ENCODE measurements at places on chromosomes 2 and 18.
A peak's percentile ranks its signal among the peaks of the same experiment; 100 is the strongest.

DNA sequence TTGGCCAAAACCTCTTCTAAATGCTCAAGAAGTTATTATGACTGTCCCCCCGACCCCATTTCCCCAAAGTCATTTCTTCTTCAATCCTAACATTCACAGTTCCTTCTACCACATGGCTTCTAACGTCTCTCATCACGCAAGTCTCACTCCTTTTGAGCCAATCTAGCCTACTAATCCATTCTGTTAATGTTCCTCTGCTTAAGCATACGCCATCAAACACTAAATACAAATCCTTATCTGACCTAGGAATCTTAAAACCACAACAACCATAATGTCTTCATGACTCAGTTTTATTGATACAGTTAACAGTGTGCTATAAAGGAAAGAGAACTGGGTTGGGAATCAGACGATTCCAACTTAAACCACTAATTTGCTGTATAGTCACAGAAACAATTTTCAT, 23.9 kb downstream of the HNRNPLL start:
- DNase-seq: no peak

DNA sequence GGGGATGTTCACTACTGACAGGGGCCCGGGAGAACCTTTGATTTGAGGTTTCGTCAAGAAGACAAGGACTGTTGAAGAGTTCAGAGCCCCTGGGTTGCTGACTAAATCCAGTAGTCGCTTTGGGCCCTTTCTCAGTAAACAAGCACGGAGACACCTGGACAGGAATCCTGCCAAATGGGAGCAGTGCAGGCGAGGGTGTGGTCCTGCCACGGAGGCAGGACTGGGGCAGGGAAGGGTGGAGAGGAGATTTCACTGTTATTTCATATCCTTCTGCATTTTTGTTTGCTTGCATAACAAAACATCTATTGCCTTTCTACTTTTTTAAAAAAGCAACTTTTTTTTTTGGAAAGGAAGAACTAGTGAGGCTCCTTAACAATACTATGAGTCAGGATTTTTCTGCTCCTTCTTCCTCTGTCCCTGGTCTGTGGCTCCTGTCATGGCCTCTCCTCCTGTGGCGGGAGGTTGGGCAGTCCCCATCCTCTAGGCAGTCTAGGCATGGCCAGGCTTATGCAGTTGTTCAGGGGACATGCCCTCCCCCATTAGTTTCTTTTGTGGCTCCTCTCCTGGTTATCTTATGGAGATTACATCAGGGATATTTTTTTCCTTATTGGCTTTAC, 57.7 kb downstream of the ARHGEF4 start:
- DNase-seq: no peak

DNA sequence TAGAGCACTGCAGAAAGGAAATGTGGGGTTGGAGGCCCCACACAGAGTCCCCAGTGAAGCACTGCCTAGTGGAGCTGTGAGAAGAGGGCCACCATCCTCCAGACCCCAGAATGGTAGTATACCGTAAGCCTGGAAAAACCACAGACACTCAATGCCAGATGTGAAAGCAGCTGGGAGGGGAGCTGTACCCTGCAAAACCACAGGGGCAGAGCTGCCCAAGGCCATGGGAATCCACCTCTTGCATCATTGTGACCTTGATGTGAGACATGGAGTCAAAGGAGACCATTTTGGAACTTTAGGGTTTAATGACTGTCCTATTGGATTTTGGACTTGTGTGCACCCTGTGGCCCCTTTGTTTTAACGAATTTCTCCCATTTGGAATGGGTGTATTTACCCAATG, 75.3 kb upstream of the SERPINE2 start:
- no peak for DNase-seq

- peak; percentile 84 for DNase-seq
Observed at GRCh38 chr2:168118733-168119514, 128.5 kb downstream of the STK39 start.

- DNase-seq: no peak
Observed at GRCh38 chr2:28201671-28202180, 190.9 kb upstream of the FOSL2 start.

DNA sequence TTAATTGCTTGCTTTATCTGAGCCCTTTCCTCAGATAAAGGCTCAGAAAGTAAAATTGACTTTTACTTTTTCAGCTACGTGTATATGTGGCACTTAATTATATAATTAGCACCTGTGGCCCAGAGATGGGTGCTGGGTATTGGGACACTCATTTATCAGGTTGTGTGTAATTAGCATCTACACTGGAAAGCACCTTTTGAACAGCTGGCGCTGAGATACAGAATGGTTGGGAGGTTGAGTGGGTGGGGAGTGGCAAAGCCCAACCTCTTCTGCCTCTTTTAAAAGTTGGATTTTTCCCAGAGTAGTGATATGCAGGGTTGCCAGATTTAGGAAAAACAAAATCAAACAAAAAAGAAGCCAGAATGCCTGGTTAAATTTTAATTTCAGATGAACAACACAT, 23.9 kb downstream of the SPTBN1 start:
- no peak for DNase-seq

DNA sequence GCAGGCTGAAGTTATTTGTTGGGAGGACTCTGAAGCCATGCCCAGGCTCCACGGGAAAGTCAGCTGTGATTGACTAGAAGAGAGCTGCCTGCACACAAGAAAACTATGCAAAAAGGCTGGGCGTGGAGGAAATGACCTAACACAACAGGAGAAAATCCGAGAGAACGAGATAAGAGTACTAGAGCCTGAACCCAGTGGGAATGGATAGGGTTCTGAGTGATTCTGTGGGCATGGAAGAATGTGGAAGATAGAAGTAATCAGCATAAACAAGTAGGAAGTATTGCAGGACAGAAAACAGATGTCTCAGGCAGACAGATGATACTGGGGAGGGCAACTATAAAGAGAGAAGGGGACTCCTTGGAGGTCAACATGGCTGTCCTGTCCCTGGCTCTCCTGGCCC, 12.1 kb upstream of the COPS8 start:
- no peak for DNase-seq

DNA sequence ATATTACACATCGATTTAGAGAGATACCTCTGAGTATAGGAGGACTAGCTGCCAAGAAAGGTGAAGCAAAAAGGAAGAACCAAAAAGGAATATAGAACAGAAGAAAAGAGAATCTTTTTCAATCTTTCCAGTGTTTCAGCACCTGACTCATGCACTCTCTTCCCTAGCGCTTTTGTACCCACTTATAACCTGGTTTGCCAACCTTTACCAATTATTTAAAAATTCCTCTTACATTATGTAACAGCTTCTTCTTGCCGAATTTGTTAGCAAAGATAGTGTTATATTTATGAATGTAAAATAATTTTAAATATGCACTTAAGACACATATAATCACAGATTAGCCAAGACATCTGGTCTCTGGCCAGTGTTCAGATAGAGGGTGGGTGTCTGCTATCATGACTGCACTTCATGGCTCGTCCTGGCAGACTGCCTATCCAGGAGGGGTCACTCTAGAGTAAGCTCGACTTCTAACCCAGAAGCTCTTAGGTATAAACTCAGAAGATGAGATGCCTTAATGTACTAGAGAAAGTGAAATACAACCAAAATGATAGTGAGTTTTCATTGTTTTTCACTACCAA, 122.9 kb downstream of the ATAD2B start:
- DNase-seq: peak; percentile 77

- no peak for DNase-seq
Observed at GRCh38 chr2:225471039-225471438, 71.5 kb downstream of the NYAP2 start.

- peak; percentile 66 for DNase-seq
Observed at GRCh38 chr2:38862476-38862875, 13.3 kb downstream of the DHX57 start.

- no peak for DNase-seq
Observed at GRCh38 chr2:37881397-37881796, 43.7 kb upstream of the RMDN2 start.

DNA sequence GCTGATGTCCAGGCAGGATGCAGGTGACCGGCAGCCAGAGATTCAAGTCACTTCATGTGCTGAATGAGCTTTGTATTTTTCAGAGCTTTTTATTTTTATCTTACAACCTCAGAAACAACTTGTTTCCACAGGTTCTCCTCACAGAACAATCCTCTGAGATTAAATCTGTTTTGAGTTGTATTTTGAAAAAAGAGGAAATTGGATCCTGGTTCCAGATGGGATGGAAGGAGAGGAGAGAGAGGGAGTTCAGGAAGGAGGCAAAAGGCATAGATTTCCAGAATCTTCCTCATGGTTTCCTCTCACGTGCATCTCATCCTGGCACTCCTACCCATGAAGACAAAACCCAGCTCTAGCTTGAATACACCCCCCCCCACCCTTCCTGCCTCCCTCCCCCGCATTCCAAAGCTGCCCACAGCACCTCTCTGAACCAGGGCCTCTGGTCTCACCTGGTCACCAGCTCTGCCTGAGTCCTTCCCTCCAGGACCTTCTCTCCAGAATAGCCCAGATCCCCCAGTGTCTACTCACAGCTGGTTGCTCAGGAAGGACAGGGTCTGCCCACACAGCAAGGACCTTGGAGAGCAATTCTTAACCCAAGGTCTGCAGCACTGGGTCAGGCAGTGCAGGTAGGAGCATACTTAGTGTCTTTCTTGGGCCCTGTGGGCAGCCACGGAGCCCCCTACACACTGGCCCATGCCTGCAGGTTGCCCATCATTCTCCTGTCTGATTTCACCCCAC, 104.7 kb downstream of the ZFP36L2 start:
- DNase-seq: no peak

DNA sequence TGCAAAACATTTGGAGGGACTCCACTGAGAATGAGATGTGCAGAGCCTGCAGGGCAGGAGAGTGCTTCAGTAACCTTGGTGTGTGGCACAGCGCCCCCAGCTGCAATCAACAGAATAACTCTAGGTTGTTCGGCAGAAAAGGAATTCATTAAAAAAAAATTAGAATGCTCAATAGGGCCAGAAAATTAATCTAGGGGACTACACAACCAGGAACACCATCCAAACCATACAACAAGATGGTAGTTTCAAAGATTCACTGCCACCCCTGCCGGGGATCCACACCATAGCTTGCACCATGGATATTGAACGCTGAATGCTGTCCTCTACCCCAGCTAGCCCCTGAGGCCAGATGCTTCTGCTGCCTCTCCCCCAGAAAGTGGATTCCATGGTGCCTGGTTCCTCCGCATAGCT, 50.1 kb downstream of the THUMPD2 start:
- DNase-seq: peak; percentile 49

- DNase-seq: no peak
Observed at GRCh38 chr2:37365669-37366068, 21.2 kb downstream of the QPCT start.

GRCh38 chr18:45860971-45861370, 35.5 kb downstream of the SIGLEC15 start:
- no peak for DNase-seq

DNA sequence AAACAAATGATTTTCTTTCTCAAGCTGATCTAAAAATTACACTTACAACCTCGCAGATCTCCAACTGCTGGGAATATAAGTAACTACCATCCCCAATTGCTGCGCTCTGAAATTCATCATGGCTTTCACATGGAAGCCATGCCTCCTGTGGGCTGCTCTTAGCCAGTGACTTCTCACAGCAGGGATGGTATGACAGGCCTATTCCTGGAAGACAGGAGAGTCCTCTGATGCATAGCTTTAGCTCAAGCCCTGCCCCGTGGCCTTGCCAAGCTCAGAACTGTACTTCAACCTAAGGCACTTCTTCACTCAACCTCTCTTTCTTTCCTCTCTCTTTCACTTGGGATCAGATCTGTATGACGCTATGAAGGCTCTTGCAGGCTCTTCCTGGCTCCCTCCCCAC, 12.6 kb upstream of the ELAC1 start:
- no peak for DNase-seq

DNA sequence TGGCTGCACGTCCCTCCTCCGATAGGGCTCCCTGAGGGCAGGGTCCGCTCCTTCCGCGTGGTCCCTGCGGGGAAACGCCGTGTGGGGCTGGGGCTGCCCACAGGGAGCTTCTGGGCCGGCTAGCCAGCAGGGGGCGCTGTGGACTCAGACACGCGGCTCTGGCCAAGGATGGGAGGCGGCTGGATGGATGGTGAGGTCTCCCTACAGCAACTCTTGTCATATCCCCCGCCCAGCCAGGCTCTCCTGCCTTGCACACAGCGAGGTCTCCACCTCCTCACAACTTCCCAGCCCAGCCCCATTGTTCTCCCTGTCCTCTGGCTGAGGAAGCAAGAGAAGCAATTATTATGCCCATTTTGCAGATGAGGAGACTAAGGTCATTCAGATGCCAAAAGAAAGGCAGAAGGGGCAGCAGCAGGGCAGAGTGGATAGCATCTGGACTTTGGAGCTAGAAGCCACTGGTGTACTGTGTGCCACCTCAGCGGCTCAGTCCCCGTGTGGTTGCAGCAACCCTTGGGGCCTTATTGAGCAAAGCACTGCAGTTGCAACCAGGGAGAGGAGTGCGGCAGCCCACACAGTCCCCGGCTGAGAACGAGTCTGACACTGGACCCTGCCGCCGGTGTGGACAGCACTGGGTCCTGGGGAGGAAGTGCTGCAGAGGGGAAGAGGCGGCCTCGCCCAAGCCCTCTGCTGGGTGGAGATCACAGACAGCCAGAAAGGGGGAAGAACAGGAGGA, 99.0 kb downstream of the ZFP36L2 start:
- no peak for DNase-seq

- DNase-seq: no peak
Observed at GRCh38 chr18:26854292-26854881, 11.1 kb downstream of the AQP4 start.

DNA sequence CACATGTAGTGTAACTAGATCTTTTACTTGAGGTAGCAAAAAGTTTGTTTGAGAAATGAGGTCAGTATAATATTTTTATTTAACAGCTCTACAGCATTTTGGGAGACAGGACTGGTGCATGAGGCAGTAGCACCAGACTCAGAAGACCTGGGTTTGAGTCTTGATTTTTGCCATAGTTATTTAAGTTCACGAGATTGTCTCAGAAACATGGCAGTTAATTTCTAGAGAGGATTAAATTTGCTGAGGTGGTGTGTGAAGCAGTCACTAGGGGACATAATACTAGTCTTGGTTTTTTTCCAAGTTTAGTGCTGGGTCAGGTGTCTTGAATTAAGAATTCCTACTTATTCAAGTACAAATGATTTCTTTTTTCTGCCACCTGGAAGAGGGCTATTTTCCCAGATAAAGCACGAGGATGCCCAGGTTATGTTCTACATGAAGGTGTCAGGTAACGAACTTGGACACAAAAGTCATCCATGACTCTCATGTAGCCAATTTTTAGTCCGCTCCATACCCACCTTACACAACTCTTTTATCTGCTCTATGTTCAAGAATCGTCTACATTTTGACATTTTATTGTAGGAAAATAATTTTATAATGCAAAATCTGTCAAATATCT, 1.4 kb downstream of the MARCHF7 start:
- DNase-seq: peak; percentile 38

DNA sequence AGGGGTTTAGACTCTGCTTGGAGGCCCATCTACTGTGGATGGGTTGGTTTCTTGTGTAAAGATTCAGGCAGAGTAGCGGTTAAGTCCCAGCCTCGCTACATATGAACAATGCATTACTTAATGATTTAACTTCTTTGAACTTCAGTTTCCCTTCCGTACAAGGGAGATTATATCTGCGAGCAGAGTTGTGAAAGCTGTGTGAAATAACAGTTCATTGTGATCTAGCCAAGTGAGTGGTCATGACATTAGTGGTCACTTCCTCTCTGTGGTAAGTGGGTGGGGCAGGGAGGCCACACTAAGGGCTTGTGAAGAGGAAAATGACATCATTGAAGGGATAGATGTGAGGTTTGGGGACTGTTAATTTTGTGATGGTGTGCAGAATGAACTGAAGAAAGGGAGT, 14.1 kb upstream of the MEX3C start:
- no peak for DNase-seq

GRCh38 chr18:75862458-75862857, 435.0 kb upstream of the SMIM21 start:
- no peak for DNase-seq
